ENCODE measurements at places on chromosomes 7 and 10.

GRCh38 chr7:108211382-108212201 is 81.4 kb upstream of the LAMB4 start:
- no peak for DNase-seq

DNA sequence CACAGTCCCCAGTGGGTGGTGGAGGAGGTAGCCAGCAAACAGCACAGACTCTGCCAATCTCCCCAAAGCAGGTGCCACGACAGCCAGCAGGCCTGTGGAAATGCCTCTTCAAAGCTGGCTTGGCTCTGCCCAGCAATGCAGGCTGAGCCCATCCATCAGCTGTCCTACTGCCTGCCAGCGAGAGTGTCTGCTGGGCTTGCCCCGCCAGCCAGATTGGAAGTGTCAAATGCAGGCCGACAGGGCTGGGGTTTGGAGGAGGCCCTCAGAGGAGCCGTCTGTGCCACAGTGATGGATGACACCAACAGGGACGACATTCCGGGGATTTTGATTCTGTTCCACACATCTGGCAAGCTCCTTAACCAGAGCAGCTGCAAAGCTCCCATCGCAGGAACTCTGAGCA is 16.7 kb downstream of the HABP2 start:
- no peak for DNase-seq

DNA sequence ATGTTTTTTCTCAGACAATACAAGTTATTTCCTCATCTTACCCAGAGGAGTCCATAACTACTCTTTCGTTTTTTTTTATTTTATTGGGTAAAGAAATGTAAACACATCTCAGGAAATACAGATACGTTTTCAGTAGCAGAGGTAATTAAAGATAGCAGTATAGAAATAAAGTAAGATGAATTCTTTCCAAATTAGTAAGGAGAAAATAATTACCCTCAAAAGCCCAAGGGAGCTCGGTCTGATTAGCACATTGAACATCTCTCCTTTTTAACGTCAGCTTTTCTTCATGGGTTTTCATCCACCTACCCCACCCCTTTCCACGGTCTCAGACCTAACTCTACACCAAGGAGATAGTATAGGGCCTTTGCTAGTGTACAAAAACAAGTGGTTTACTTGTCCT is 294.2 kb downstream of the GRID1 start:
- no peak for DNase-seq

GRCh38 chr10:110210674-110211464 is 3.5 kb downstream of the MXI1 start:
- peak; percentile 84 for DNase-seq

DNA sequence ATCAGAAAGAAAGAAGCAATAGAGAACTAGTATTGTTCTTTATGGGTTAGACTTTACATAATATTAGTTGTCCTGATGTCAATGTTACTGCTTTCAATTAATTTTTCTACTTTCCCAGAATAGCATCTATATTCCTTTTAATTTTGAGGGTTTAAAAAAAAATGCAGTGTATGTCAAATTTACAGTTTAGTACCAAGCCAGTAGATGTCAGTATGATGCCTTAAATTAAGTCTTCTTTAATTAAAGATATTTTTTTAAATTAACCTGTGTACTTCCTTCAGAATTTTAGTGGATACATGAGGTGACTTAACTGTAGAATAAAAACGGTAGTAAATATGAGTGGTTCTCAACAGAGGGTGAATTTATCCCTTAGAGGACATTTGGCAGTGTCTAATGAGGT is 35.2 kb upstream of the STOX1 start:
- DNase-seq = no peak

DNA sequence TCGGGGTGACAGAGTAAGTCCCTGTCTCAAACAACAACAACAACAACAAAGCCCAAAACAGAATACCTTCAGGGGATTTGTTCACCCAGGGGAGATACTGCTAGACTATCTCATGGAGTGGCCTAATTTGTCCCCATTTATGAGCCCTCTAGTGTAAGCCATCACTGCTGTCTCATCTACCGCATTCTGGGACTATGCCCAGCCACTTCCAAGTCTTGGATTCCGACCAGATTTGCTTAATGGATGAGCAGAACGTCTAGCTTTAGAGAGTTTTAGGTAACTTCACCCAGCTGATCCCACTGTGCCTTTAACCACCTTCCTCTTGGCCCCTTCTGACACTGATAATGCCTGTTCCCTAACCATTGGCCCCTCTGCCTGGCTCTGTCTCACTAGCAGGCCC is 47.1 kb downstream of the PAPSS2 start:
- DNase-seq = no peak

DNA sequence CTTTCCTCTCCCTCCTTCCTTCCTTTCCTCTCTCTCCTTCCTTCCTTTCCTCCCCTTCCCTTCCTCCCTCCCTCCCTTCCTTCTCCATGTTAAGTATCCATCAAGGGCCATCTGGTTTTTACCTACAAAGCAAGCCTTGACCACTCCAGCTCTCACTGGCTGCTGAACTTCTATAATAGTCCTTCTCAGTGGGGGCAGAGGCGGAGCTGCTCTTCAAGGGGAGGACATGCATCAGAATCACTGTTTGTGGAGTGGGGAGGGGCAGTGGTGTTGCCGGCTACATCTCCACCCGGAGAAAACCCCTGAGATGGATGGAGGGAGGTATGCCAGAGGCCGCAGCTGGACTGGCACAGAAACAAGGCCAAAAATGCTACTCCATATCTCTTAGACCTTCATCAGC is 25.9 kb downstream of the LAMB1 start:
- no peak for DNase-seq

- DNase-seq = no peak
These were observed 8.0 kb downstream of the DNAJC1 start for GRCh38 chr10:21995557-21995956.

- no peak for DNase-seq
These were observed 279.5 kb upstream of the AUTS2 start for GRCh38 chr7:69318794-69319193.

GRCh38 chr10:4004144-4004543 is 219.1 kb upstream of the KLF6 start:
- no peak for DNase-seq

- DNase-seq = no peak
These were observed 62.6 kb downstream of the GLI3 start for GRCh38 chr7:42174391-42174912.

- no peak for DNase-seq
These were observed 299.9 kb upstream of the PITRM1 start for GRCh38 chr10:3472287-3473051.
